Epithelial cell of proximal tubule (primary cell): ENCODE measurements at places on chromosomes 6 and 20.

DNA sequence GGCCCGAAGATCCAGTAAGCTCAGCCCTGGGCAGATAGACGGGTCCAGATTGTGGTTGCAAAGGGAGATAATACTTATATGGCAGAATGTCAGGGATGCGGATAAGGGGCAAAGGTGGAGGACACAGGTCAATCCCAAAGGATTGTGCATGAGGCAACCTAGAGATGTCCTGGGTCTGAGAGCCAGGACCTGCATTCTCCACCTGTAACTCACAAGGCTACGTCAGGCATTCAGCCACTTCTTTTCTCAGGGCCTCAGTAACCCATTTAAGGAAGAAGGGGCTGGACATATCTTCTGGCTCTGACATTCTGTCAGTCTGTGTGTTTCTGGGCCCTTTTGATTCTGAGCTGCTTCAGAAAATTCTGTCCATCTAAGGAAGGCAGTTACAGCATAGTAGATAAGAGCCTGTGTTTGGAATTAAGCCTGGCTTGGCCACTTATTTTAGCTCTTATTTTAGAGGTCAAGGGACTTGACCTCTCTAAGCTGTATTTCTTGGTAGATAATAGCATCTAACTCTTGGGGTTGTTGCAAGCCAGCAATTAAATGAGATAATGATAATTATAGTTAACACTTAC lies 40.2 kb downstream of the CNBD2 start:
- DNase-seq = no peak

DNA sequence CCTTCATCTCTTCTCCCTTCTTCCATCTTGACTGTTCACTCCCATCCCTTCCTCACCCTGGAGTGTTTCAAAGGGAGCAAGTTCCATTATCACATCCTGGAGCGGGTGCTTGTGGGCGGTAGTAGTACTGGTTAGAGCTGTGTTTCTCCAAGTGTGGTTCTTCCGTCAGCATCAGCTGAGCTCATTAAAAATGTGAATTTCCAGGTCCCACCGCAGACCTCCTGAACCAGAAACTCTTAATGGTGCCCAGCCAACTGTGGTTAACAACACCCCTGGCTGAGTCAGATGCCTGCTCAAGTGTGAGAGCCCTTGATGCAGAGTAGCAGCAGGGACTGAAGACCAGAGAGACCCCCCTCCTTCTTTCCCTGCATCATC lies 24.4 kb downstream of the ANGPT4 start:
- DNase-seq = peak; percentile 89

- DNase-seq = no peak
Measured at GRCh38 chr20:1457992-1458391, 8.7 kb downstream of the NSFL1C start.

GRCh38 chr20:56796345-56796744 lies 167.2 kb downstream of the TFAP2C start:
- DNase-seq = no peak

GRCh38 chr6:98581705-98582104 lies 252.7 kb upstream of the POU3F2 start:
- DNase-seq = no peak

DNA sequence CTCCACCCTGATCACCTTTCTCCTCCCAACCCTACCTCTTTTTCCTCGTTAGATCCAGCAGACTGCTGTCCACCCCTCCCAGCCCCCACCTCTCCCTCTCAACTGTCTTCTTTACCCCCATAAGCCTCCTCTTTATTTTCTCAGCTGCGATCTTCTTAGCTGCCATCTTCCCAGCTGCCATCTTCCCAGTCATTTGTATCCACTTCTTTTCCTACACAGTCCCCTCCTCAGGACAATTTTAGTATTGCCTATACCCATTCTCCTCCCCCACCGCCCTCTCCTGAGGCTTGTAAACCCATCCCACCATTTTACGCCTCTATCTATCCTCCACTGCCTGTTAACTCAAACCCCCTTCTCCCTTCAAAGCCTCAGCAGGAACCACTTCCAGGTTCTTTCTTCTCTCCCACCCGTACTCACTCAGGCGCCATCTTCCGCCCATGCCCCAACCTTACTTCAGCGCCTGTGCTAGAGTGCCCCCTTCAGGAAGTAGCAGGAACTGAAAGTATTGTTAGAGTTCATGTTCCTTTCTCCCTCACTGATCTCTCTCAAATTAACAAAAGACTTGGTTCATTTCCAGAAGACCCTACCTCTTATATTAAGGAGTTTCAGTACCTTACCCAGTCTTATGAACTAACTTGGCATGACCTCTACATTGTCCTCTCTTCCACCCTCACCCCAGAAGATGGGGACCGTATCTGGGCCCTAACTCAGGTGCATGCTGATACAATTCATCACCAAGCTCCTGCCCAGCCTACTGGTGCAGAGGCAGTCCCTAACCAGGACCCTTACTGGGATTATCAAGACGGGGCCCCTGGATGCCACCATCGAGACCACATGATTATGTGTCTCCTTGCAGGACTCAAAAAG lies 236.0 kb downstream of the ADGRG6 start:
- DNase-seq = no peak

- DNase-seq = no peak
Measured at GRCh38 chr6:113882336-113883022, 25.3 kb downstream of the MARCKS start.

- DNase-seq = no peak
Measured at GRCh38 chr6:15366003-15366535, 120.2 kb downstream of the JARID2 start.

DNA sequence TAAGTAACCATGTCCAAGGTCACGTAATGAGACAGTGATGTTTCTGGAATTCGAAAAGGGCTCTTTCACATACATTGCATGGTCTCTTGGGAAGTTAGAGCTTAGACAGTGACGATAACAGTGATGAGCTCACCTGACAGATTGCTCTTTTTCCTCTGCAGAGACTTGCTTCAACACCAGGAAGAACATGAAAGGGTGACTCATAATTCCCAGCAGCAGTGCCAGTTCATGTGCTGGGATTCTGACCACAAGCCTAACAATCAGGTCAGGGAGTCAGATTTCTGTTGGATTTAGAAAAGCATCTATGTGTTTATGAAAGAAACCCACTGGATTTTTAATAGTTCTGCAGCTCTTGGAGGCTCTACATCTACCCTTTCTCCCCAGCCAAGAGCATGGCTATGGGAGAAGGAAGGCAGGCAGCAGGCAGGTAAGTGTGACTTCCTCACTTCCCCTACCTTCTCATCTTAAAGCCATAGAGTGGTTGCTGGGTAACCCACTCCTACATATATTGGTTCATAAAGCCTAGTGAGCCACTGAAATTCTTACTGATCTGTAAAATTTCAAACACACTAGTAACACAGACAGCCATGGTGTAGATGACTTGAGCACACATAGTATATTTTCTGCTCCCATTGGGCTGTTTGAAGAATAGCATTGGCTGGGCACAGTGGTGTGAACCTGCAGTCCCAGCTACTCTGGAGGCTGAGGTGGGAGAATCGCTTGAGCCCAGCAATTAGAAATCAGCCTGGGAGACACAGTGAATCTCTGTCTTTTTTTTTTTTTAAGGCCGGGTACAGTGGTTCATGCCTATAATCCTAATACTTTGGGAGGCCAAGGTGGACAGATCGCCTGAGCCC lies 44.4 kb upstream of the LOC128125822 start:
- DNase-seq = peak; percentile 90

DNA sequence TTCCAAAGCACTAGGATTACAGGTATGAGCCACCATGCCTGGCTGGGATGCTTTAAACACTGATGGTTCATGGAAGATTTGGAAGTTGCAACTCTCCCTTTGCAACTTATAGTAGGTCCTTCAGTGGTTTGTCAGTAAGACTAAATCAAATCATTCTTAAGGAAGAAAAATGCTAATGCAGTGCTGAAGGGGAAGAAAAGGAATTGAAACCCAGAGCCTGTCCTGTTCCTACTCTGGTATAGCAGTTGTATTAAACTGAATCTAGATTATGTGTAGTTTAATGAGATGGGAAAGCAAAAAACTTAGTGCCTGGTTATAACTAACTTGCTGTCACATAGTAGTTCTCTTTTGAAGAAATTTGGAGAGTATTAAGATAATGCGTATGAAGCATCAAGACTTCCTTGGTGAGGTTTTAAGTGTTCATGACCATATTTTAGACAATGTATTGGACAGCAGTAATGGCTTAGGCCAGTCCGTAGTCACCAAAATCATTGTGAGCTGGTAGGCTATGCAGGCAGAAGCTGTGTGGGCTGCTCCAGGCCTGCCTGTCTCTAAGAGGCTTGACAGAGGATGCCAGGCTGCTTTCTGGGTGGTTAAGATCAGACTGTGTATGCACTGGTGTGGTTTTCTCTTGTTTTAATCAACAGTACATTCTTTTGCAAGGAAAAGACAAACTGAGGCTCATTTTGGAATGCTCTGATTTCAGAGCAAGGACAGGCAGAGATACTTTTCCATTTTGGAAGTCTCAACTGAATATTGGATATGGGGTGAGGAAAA lies 14.0 kb downstream of the PAQR8 start:
- no peak for DNase-seq

- no peak for DNase-seq
Measured at GRCh38 chr6:32046450-32047083, 8.4 kb downstream of the CYP21A2 start.

- no peak for DNase-seq
Measured at GRCh38 chr6:13131935-13132661, 196.2 kb downstream of the TBC1D7 start.

DNA sequence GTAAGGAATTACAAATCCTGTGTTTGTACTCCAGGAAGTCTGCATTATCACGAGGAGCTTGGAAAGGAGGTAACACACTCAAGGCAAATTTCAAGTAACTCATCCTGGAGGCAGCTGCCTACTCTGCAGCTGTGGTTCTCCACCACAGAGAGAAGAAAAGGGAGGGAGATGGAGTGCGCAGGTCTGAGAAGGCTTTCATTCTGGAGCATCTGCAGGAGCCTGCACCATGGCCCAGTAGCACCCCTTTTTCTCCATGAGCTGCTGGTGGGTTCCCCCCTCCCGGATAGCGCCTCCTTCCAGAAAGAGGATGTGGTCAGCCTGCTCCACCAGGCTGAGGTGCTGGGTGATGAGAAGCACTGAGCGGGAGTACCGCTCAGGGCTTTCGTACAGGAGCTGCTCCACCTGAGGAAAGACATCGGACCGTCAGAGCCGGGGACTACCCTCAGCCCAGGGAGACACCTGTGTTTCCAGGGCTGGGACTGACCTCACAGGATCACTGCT lies 1.6 kb upstream of the PSMB8 start:
- DNase-seq = no peak

DNA sequence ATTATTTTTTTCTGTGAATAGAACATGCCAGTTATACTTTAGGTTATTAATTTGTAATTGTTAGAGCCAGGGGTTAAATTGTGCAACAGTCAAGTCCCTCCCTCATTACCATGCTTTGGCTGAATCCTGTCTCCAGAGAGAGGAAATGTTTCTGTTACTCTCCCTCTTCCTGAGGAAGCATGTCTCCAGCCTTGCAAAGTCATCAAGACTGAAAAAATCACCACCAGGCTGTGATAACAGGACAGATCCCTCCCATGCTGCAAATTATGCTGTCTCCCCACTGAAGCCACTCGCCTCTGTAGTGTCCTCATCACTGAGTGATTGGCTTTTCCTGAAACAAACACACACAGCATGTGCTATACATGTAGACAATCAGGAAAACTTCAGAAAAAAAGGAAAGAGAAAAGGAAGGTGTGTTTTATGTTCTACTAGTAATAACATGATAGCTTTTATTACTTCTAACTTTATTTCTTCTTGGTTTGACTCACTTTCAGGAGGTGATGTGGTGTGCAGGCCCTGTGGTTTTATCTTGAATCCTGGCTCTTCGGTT lies 290.0 kb upstream of the JAG1 start:
- DNase-seq = no peak

DNA sequence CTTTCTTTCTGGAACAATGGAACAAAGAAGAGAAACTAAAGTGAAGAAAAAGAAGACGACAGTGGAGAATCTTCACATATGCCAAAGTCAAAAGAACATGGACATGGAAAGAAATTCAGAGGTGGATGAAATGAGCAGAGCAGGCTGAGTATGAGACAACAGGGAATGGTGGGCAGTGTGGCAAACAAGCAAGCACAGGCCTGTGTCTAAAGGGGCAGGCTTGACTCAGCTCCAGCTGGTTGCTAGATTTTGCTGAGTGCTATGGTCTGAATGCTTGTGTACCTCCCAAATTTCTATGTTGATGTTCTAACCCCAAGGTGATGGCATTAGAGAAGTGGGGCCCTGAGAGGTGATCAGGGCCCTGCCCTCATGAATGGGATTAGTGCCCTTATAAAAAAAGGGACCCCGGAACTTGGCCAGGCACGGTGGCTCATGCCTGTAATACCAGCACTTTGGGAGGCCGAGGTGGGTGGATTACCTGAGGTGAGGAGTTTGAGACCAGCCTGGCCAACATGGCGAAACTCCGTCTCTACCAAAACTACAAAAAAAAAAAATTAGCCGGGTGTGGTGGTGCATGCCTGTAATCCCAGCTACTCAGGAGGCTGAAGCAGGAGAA lies 49.6 kb downstream of the ZMYND8 start:
- no peak for DNase-seq

DNA sequence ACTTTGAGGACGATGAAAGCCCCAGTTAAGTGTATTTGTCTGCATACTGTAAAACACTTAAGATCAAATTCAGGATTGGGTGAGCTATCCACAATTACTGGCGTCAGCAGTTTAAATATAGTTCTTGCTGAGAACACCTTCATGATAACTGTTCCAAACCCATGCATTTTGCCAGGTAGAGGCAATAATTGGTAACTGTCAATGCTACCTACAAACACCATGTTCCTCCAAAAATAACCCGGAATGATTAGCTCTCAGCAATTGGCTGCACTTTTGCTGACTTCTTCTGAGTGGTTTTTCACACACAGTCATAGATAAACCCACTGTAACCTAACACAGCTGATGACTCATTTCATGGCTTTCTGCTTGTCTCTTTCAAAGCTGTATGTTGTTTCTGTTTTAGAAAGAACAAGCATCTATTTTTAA lies 1358.6 kb upstream of the GJE1 start:
- peak; percentile 59 for DNase-seq

- no peak for DNase-seq
Measured at GRCh38 chr6:33758815-33759216, 12.1 kb upstream of the IP6K3 start.

- DNase-seq = no peak
Measured at GRCh38 chr6:129647044-129647443, 62.9 kb downstream of the ARHGAP18 start.

- no peak for DNase-seq
Measured at GRCh38 chr6:159395609-159396008, 226.4 kb downstream of the FNDC1 start.

GRCh38 chr6:168070804-168071203 lies 8.2 kb downstream of the FRMD1 start:
- DNase-seq = no peak

GRCh38 chr20:41478026-41478425 lies 111.4 kb upstream of the EMILIN3 start:
- DNase-seq = no peak
